ENCODE measurements at places on chromosomes 1 and 21.

- DNase-seq, result peak; percentile 21
Measured at GRCh38 chr1:245301162-245301580, 146.4 kb downstream of the KIF26B start.

DNA sequence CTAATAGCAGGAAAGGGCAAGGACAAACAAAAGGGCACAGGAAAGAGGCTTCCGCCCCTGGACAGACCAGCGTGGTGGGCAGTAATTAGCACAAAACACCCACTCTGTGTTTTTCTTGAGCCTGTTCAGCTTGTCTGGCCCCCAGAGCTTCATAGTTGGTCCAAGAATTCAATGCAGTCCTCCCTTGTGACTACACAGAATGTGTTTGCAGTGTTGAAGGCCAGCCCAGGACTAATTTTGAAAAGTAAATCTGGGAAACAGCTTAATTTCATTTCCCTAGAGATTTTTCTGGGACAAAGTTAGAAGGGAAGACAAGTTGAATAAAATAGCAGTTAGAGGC lies 49.2 kb upstream of the LMO4 start:
- DNase-seq, result peak; percentile 4

- no peak for DNase-seq
Measured at GRCh38 chr1:182126272-182126800, 64.8 kb upstream of the ZNF648 start.

DNA sequence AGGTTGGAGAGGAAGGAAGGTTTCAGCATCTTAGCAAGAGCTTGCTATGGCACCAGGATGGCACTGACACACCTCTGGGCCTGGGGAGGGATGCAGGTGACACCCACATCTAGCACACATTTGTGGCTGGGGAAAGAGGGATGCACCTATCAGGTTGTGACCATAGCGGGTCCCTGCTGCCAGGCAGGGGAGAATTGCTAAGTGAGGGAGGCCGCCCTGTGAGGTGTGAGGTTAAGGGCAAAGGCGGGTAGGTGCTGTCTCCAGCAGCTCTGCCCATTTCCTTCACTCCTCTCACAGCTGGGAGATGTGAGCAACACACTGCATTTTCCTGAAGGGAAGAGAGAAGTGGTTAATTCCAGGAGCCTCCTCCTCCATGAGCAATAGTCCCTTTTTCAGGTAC lies 83.2 kb upstream of the TLR5 start:
- DNase-seq, result no peak

GRCh38 chr1:181514298-181515290 lies 31.3 kb downstream of the CACNA1E start:
- no peak for DNase-seq

- DNase-seq, result peak; percentile 83
Measured at GRCh38 chr1:151972542-151973248, 21.0 kb downstream of the S100A10 start.

GRCh38 chr1:165355977-165356811 lies at the start of gene LMX1A:
Gene LMX1A (minus strand): TSS chr1:165356715. CDS start chr1:165355559, 1,156 bp downstream.
- DNase-seq, result no peak

DNA sequence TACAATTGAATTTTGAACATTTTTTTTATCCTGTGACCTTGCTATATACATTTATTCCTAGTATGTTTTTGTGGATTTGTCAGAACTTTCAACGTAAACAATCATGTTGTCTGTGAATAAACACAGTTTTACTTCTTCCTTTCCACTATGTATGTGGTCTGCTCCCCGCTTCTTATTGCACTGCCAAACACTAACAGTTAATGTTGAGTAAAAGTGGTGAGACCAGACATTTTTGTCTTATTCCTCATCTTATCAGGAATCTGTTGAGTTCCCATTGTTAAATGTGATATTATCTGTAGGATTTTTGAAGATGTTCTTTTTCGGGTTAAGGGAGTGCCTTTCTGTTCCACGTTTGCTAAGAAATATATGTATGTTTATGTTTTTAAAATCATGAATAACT lies 45.9 kb downstream of the CAMSAP2 start:
- DNase-seq, result no peak

- DNase-seq, result no peak
Measured at GRCh38 chr21:42527489-42528158, 14.0 kb downstream of the SLC37A1 start.

- no peak for DNase-seq
Measured at GRCh38 chr1:228077565-228078330, 4.8 kb upstream of the ARF1 start.

- DNase-seq, result no peak
Measured at GRCh38 chr21:35071347-35071746, 22.2 kb upstream of the RUNX1 start.

DNA sequence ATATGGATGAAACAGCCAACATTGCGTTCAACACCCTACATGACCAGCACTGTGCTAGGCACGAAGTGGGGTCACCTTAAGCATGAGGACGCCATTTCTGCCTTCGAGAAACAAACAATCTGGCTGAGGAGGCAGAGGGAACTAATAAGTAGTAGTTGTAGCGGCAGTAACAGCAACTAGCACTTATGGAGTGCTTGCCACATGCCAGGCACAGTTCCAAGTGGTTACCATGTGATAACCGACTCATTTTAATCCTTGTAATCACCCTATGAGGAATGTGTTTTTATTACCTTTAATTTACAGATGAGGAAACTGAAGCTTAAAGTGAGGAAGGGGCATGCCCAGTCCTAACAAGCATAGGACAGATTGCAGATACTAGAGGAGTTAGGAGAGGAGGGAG lies 33.7 kb downstream of the KCND3 start:
- DNase-seq, result peak; percentile 15

DNA sequence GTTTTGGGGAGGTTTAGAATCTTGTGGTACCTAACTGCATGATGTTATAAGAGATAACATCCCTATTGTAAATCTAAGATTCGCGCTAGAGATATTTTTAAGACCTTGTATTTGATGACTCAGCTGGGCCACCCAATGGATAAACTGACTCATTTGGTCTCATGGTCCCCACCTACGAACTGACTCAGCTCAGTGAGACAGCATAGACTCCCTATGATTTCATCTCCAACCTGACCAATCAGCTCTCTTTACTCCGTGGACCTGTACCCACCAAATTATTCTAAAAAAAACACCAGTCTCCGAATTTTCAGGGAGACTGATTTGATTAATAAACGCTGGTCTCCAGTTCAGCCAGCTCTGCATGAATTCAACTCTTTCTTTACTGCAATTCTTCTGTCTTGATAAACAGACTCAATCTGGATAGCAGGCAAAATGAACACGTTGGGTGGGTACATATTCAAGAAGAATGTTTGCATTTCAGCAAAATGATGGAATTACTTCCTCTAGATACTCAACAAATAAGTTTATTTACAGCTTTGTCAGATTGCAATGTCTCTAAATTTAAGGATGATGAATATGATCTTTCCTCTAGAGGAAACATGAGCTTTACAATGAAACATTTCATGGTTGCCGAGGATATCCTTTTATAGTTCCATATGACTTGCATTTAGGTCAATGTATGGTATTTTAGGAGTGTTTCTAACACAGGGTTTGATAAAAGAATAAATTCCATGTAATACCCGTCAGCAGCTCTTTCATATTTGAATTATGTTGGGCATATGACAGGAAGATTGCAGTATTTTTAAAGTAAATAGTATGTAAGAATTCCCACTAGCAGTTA lies 516.6 kb upstream of the RGS18 start:
- peak; percentile 51 for DNase-seq

DNA sequence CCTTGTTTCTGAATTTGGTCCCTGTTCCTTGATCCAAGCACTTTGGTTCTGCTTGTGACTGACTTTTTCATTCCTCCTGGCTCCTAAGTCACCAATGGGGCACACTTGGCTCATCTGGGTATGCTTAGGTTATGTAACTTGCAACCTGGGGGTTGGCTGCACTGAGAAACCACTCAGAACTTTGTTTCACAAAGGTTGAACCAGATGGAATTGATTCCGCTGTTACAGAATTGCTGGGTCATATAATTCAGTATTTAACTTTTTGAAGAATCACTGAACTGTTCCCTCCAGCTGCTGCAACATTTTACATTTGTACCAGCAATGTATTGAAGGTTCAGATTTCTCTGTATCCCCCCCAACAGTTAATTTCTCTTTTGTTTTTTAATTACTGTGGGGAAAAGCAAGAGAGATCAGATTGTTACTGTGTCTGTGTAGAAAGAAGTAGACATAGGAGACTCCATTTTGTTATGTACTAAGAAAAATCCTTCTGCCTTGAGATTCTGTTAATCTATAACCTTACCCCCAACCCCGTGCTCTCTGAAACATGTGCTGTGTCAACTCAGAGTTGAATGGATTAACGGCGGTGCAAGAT lies 9.6 kb upstream of the NVL start:
- DNase-seq, result no peak

- DNase-seq, result peak; percentile 26
Measured at GRCh38 chr1:205588636-205589035, 43.2 kb downstream of the ELK4 start.

DNA sequence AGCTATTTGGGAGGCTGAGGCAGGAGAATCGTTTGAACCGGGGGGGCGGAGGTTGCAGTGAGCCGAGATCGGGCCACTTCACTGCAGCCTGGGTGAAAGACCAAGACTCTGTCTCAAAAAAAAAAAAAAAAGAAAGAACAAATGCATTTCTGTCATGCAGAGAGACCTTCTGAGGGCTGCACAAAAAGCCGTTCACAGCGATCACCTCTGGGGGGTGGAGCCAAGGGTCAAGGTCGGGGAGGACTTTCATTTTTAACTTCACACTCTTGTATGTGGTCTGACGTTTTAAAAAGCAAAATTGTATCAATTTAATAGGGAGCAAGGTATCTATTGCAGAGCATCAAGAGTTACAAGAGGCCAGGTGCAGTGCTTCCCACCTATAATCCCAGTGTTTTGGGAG lies 26.6 kb upstream of the CLDN14 start:
- no peak for DNase-seq

GRCh38 chr1:211699059-211699458 lies 23.6 kb upstream of the NEK2 start:
- DNase-seq, result no peak

DNA sequence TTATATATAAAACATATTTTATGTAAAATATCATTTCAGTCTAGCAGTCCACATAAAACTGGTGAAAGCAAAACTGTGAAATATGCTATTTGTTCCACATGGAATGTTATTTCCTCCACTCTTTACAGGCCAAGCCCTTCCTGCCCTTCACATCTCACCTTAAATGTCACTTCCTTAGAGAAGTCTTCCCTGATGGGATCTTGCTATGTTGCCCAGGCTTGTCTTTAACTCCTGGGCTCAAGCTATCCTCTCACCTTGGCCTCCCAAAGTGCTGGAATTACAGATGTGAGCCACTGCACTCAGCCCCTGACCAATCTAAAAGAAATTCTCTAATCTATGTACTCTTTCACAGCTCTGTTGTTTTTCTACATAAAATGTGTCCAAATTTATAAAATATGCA lies 2.3 kb upstream of the GPR161 start:
- no peak for DNase-seq

DNA sequence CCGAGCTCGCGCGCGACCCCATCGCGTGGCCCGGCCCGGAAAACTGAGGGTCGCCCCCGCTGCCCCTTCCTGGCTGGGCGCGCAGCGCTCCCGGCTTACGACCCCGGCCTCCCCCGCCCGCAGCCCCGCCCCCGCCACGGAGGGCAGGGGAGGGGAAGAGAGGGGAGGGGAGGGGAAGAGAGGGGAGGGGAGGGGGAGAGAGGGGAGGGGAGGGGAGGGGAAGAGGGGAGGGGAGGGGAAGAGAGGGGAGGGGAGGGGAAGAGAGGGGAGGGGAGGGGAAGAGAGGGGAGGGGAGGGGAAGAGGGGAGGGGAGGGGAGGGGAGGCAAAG lies 6.7 kb upstream of the ANKRD65 start:
- no peak for DNase-seq

DNA sequence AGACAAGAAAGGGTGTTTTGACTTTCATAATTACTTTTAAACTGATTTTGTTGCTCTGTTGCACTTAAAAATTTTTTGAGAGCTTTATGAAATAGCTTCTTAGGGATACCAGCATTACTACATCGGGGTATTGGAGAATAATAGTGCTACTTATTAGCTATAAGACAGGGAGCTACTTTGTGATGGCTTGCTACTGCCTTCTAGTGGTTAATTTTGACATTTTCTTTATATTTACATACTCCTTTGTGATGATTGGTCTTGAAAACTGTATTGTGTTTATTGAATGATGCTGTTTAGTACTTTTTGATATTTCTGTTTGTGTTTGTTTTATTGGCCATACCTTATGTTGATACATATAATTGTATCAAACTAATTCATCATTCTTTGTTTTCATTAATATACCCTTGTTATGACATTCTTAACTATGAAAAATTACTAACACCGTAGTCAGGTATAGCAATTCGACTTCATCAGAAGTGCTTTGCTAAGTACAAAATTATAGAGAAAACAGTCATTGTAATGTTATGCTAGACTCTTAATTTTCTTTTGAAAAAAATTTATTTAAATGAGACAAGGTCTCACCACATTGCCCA lies 85.5 kb downstream of the CLIC4 start:
- peak; percentile 35 for DNase-seq

DNA sequence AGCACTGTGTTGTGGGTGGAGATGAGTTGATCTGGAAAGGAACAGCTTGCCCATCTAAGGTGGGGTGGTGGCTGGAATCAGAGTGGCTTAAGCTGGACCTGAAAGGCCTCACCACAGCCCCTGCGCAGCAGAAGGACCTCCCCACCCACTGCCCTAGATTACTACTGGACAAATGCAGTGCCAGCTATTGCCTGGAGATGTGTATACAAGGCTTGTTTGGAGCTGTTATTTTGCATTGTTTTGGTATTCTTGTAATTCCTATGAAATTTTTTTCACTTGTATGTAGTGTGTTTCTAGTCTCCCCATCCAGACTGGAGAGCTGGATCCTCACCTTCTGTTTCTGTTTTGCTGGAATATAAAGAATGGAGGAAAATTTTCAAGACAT lies 1.3 kb upstream of the SLC30A1 start:
- DNase-seq, result no peak

DNA sequence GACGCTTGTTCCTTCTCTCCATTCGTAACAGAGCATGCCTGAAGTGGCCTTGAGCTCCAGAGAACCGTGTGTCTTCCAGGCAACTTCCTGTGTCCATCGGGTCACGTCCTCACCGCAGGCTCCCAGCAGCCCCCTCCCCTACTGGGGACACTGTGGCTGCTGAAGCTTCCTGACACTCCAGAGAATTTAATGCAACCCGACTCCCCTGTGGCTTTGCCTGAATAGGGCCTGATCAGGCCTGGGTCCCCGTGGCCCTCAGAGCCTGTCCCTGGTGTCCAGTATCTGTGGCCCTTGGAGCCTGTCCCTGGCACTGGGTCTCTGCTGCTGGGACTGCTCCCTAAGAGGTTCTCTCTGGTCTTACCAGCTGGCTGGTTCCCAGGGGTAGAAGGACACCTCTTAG lies 219.7 kb upstream of the VAMP3 start:
- no peak for DNase-seq

- no peak for DNase-seq
Measured at GRCh38 chr1:116854403-116854690, 55.4 kb upstream of the PTGFRN start.

Measured in stromal cell of bone marrow (primary cell).